ENCODE measurements at places on chromosomes 3 and 15.

- no peak for DNase-seq
These were observed 828.6 kb upstream of the NR2F2 start for GRCh38 chr15:95501865-95502264.

DNA sequence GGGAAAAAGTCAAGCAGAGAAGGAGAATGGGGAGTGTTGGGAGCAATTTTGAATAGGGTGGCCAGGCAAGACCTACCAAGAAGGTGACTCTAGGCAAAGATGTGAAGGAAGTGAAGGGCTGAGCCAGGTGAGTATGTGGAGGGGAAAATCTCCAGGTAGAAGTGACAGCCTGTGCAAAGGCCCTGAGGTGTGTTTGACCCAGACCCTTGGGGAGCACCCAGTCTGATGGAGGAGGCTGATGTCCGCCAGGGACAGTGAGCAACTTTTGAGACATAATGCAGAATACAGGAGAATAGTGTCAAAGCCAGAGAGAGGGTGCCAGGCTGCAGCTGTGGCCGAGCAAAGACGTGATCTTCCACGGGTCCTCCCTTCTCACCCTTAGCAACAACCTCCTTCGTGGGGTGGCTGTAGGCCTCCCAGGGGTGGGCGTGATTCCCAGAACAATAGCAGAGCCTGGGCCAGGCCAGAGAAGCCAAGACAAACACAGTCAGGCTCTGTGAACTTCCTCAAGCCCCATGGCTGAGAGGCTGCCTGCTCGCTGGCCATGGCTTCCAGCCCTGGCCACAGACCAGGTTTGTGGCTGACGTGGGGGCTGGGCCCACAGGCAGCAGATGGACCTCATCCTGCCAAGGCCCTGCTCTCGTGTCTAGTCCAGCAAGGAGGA, 58.1 kb downstream of the SLC6A6 start:
- no peak for DNase-seq

- DNase-seq: no peak
These were observed 5.0 kb downstream of the SLC22A13 start for GRCh38 chr3:38270606-38271005.

DNA sequence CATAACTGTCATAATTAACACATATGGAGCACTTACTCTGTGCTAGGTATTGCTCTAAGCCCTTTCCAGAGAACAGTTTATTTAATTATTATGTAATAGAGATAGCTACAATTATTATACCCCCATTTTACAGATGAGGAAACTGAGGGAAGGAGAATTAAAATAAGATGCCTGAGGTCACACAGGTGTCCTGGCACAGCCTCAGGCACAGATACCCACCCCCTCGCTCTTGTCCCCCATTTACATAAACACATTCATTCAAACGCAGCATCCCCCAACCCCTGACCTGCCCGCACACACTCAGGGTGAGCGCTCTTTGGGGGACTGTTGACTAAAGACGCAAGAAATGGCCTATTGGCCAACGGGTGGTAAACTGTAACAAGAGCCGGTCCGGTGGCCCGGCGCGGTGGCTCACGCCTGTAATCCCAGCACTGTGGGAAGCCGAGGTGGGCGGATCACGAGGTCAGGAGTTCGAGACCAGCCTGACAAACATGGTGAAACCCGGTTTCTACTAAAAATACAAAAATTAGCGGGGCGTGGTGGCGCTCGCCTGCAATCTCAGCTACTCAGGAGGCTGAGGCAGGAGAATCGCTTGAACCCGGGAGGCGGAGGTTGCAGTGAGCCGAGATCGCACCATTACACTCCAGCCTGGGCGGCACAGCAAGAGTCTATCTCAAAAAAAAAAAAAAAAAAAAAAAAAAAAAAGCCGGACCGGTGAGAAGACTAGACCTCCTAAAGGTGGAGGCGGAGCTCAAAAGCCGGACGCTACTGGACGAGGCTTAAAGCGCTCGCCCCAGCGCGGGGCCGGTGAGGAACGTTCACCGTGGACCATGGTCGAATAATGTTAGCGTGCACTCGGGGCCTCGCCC, 1.9 kb upstream of the ISL2 start:
- no peak for DNase-seq

DNA sequence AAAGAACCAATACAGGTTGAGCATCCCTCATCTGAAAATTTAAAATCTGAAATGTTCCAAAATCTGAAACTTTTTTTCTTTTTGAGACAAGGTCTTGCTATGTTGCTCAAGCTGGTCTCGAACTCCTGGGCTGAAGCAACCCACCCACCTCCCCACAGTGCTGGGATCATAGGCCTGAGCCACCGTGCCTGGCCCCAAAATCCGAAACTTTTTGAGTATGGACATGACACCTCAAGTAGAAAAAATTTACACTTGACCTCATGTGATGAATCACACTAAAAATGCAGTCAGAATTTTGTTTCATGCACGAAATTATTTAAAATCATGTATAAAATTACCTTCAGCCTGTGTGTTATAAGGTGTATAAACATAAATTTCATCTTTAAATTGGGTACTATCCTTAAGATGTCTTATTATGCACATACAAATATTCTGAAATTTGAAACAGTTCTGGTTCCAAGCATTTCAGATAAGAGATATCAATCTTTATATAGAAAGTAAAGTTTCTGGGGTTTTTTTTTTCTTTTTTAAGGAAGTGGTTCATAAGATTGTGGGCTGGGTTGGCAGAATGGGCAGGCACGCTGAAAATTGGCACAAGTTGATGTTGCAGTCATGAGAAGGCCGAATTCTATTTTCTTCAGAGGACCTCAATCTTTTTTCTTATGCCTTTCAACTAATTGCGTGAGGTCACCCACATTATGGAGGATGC, 72.5 kb downstream of the SPRED1 start:
- DNase-seq: no peak

DNA sequence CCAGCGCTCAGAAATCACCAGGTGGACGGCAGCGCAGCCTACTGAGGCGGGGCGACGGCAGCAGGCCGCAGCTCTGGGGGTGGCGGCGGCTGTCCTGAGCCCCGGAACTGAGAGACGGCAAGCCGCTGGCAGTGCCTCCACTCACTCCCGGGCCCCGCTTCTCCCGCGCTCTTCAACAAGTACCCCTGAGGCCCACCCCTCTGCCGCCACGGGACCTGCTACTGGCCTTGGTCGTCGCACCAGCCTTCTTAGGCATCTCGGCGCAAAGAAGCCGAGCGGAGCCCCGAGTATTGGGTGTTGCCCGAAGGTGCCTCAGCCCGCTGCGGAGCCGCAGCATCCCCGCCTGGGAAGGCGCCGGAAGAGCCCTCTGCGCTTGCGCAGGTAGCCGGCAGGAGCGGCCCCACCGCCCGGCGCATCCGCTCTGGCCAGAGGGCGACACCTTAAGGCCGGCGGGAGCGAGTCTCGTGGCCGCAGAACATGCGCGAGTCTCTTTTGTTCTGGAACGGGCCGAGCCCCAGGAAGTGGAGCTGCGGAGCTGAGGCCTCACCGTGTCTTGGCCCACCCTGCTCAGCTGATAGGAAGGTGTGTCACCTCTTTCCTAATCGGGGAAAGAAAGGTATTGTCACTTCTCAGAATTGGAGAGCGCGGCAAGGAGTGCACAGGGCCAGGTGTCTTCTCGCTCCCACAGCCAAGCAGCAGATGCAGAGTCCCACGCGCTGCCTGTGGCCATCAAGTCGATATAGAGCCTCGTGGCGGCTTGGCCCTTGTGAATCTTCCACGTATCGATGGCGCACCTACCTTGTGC, at the start of gene C15orf40:
C15orf40 (minus strand) TSS at position 369 of the 805 bp plus-strand sequence; CDS start at position 337, 32 bp downstream.
- peak; percentile 46 for DNase-seq

DNA sequence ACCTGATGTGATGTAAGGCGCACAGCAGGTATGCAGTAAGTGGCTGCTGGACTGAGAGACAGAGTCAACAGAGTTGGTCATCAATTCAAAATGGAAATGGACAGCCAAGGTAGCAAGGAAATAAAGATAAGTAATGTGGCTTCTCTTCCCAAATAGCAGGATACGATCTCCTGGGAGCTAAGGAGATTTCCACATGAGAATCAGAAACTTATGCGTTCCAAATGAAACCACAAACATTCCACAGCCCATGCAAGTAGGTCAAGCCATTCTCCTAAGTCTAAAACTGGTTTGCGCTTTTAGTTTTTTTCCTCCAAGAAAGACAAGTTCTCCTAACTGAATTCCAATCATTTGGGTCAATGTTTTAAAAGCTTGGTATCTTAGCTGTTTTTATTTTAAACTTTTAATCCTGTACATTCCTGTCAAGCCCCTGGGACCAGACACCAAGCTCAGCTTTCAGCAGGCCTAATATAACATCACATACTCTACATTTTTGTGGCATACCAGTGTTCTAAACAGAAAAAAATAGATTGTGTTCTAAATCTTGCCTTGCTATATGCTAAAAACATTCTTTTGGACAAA, 73.7 kb upstream of the TSPAN3 start:
- no peak for DNase-seq

- DNase-seq: no peak
These were observed 79.2 kb upstream of the CCNL1 start for GRCh38 chr3:157239082-157239704.

- DNase-seq: no peak
These were observed 45.6 kb upstream of the LDHAL6B start for GRCh38 chr15:59160880-59161593.

DNA sequence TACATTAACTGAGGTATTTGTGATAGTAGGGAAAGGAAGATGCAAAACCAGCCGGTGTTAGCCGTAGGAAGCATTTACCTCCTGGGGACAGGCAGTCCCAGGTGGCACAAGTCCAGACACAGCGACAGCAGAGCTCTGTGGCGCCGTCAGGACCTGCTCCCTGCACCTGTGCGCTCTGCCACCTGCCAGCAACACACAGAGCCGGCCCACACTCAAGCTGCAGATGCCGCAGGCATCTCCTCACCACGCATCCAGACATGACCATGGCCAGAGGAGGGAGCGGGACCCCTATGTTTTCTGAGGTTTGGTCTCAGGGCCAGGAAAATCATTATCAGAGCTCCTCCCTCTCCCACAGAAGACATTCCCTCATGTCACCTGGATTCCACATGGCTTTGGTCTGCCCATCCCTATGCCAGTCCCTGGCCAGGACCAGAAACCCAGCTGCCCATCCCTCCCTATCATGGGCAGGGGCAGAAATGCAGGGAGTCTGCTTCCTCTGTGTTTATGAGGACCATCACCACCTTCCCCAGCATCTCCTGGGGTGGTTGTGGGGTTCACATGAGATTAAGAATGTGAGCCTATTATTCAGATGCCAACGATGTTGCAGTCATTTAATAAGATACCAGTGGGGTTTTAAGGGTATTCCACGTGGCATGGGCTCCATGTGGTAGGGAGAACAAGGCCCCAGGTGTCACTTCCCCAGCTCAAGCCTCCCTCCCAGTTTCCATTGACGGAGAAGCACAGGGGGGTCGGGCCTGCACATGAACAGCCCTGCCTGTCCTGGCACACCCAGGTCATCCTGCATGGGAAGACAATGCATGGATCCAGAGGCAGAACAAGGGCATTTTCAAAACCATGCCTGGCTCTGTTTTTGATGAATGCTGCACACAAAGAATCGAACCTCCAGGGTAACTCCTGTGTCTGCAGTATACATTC, 251.1 kb downstream of the OCA2 start:
- no peak for DNase-seq

GRCh38 chr3:193560870-193561269, 6.2 kb upstream of the ATP13A4 start:
- no peak for DNase-seq

DNA sequence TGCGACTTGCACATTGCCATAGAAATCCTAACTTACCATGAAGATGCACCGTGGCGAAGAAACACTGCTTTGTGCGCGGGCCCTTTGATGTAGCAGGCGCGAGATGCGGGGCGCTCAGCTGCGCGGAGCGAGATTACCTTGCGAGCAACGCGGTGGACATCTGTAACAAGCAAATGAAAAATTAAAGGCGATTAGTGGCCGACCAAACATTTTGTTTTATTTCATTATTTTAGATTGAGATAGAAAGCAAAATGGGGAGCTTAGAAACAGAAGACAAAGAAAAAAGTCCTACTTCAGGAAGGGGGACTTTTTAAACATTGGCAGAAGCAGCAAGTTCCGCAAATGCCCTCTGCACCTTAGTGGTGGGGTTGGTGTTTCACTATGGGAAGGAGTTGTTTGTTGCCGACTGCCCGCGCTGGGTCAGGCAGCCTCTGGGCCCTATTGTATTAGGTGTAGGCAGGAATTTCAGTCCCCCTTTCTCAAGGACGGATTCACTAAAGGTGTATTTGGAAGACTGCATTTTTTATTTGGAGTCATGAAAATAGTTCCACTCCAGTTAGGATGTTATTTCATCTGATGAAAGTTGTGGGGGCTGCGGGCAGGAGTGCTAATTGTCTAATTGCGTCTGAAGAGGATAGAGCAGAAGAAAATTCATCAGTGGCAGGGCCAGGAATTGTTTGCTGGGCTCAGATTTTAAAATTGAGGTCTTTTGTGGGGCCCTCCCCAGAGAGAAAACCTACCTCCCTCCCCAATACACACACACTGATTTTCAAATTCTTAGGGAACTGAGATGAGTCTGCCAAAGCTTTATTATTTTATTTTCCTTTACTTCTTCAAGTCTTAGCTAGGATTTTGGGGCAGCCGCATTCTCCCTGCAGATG, 17.4 kb downstream of the ZIC4 start:
- no peak for DNase-seq

DNA sequence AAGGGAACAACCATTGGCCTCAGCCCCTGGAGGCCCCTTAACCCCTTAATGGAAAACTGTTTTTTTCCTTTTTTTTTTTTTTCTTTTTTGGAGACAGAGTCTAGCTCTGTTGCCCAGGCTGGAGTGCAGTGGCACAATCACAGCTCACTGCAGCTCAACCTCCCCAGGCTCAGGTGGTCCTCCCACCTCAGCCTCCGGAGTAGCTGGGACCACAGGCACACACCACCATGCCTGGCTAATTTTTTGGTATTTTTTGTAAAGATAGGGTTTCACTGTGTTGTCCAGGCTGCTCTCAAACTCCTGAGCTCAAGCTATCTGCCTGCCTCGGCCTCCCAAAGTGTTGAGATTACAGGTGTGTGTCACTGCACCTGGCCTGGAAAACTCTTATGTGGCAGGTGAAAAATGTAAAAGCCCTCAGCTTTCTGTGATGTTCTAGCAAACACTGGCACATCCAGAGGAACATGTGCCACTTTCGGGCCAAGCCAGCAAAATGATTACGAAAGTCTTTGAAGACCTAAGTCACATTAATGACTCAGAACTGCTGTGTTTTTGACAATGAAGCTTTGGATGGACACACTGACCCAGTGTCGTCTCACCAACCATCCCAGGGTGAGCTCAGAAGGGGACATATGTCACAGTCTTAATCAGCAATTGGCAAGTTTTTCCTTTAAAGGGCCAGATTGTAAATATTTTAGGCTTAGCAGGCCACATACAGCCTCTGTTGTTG, 189.3 kb upstream of the TPM1 start:
- DNase-seq: no peak

GRCh38 chr3:191217301-191217700, 18.3 kb downstream of the OSTN start:
- DNase-seq: no peak

GRCh38 chr3:190597291-190597690, 83.4 kb downstream of the IL1RAP start:
- DNase-seq: no peak

GRCh38 chr15:62107571-62108121, 40.9 kb downstream of the C2CD4A start:
- no peak for DNase-seq

- no peak for DNase-seq
These were observed 494.7 kb upstream of the NECTIN3 start for GRCh38 chr3:110576960-110577359.
